Naive thymus-derived CD4-positive, alpha-beta T cell (primary cell): ENCODE measurements at places on chromosomes 2 and 18. TPM values are rescaled to one million over a fixed set of nuclear protein-coding genes. Genes with fewer than 3 reads are reported as not detected.

Gene RAD51AP2
- total RNA-seq: not detected

- no peak for DNase-seq
- H3K36me3 ChIP-seq: no peaks in the 10 kb centered on the region
- no peaks in the 10 kb centered on the region for H3K27me3 ChIP-seq
Measured at GRCh38 chr18:24506175-24506574, 45.7 kb downstream of the HRH4 start.

- no peak overlapping the region for H3K27ac ChIP-seq
- no peak for DNase-seq
- H3K27me3 ChIP-seq: no peaks in the 10 kb centered on the region
- no peaks in the 10 kb centered on the region for H3K4me1 ChIP-seq
- H3K4me3 ChIP-seq: no peak overlapping the region
Measured at GRCh38 chr2:56192664-56193305, 9.0 kb downstream of the CCDC85A start.

Gene FSHR
- not detected for total RNA-seq

Gene SLC4A5
- total RNA-seq: 2.0 and 2.4 TPM in 2 replicates

Gene DCDC2C
- not detected for total RNA-seq

- H3K36me3 ChIP-seq: no peaks in the 10 kb centered on the region
- H3K4me1 ChIP-seq: no peaks in the 10 kb centered on the region
Measured at GRCh38 chr2:25228848-25229278, 60.5 kb upstream of the POMC start.

Gene IL1RN
- 1.7 and 2.8 TPM in 2 replicates for total RNA-seq

GRCh38 chr2:204869132-204869823 is 324.0 kb downstream of the PARD3B start:
- no peak overlapping the region for H3K4me3 ChIP-seq
- peaks cover 15% of the 10 kb centered on the region for H3K4me1 ChIP-seq
- no peak overlapping the region for H3K27ac ChIP-seq
- H3K36me3 ChIP-seq: no peaks in the 10 kb centered on the region

GRCh38 chr18:24315170-24315569 is 82.5 kb downstream of the OSBPL1A start:
- no peak overlapping the region for H3K4me3 ChIP-seq
- H3K27ac ChIP-seq: no peak overlapping the region
- H3K36me3 ChIP-seq: no peaks in the 10 kb centered on the region
- DNase-seq: no peak
- no peaks in the 10 kb centered on the region for H3K27me3 ChIP-seq
- H3K4me1 ChIP-seq: no peaks in the 10 kb centered on the region

DNA sequence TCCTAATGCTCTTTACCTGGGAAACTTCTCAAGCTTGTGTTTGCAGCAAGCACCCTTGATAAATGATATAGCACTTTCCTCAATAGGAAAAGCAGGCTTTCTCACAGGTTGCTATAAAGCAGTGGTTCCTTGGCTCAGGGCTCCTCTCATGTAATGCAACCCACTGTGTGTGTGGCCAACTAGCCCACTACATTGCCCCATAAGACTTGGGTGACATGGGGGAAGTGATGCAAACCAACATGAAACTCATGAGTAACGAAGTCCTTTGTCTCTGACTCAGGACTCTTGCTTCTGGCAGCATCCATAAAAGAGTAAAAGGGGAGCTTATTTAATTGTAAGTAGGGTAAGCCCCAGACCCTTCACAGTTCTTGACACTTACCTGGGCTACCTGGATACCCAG is 106.9 kb downstream of the COL4A4 start:
- H3K36me3 ChIP-seq: no peaks in the 10 kb centered on the region
- no peak overlapping the region for H3K4me3 ChIP-seq
- H3K4me1 ChIP-seq: no peaks in the 10 kb centered on the region
- H3K27ac ChIP-seq: no peak overlapping the region
- DNase-seq: no peak

DNA sequence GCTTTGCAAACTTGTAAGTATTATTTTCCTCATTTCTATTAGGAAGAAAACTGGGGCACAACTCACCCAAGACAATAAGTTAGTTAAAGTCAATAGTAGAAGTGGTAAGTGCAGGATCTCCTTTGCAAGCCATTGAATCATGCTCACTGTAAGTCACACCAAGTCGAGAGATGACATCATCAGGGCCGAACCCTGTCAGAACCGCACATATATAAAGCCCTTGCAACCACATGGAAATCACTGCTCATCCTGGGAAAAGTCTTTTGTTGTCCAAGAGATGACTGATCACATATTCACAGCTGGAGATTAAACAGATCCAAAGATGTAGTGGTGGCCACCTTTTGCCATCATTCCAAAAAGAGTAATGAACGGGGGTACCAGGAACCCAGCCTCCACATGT is 484.8 kb upstream of the ID2 start:
- no peak for DNase-seq
- H3K27ac ChIP-seq: no peak overlapping the region
- H3K4me3 ChIP-seq: no peak overlapping the region
- H3K27me3 ChIP-seq: peaks cover 4% of the 10 kb centered on the region
- H3K36me3 ChIP-seq: no peaks in the 10 kb centered on the region

DNA sequence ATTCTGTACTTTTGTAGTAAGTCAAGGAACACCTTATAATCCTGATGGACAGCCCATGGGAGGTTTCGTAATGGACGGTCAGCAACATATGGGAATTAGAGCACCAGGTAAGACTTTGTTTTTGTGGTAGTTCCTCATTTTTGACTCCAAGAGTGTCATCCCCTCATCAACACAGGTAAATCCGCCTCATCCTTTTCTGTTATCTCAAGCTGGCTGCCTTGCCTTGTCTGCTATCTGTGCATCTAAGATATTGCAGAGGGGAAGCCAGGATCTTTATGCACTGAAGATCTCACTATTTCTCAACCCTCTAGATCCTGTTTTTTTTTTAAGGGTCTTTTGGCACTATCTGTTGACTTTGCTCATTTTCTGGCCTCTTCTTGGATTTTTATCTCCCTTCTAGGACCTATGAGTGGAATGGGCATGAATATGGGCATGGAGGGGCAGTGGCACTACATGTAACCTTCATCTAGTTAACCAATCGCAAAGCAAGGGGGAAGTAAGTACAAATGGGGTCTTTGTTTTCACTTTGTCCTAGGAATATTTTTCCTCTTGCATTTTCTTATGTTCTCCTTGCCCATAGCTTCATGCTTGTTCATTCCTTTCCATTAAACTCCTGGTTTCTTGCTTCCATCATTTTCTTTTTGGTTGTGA is 133.8 kb downstream of the MEIS1 start:
- no peak overlapping the region for H3K4me3 ChIP-seq
- DNase-seq: no peak
- no peak overlapping the region for H3K27ac ChIP-seq
- peaks cover 6% of the 10 kb centered on the region for H3K27me3 ChIP-seq
- H3K4me1 ChIP-seq: no peaks in the 10 kb centered on the region

Gene DNAJB2
- 134 TPM for total RNA-seq

Gene ITGB6
- total RNA-seq: not detected

Gene FAM237A
- not detected for total RNA-seq

DNA sequence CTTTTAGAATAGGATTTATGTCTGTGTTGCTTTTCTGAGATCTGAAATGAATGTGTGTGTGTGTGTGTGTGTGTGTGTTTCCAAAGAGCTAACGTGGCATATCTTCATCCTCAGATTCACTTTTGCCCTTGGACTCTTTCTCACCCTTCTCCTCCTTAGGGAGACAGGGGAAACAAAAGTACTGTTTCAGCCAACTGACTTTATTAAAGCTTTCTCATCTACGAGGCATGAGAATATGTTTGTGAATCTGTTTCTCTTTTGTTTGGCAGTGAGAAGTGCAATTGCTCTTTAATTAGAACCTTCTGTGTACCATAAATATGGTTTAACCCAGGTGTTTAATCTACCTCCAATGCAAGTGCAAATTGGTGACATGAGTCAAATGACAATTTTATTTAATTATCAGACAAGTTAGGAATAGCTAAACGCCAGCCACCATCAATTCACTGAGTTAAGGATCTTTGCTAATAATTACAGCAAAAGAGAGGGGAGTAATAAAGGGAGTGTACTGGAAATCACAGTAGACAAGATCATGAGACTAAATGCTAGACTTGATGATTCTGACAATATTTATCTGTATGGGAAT is 186.4 kb upstream of the COL3A1 start:
- no peak overlapping the region for H3K4me3 ChIP-seq
- H3K27ac ChIP-seq: no peak overlapping the region
- no peaks in the 10 kb centered on the region for H3K4me1 ChIP-seq
- no peak for DNase-seq

- H3K36me3 ChIP-seq: no peaks in the 10 kb centered on the region
- H3K4me3 ChIP-seq: no peak overlapping the region
- no peaks in the 10 kb centered on the region for H3K27me3 ChIP-seq
- no peak overlapping the region for H3K27ac ChIP-seq
- no peak for DNase-seq
Measured at GRCh38 chr2:60423505-60423904, 129.9 kb downstream of the BCL11A start.

Gene CYTIP
- 406 TPM for total RNA-seq
